ENCODE measurements at places on chromosomes 4 and X.

DNA sequence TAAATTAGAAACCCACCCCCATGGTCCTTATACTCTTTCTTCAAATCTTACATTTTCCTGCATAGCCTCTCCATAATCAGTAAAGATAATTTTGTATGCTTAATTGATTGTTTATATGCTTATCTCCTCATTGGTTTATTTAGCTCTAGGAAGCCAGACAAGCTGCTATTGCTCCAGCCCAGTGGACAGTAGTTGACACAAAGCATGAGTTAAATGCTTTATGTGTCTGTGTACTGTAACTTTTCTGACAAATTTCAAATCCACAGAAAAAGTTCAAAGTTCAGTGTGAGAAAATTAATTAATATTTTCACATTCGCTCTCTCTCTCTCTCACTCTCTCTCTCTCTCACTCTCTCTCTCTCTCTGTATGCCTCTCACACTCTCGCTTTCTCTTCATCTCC is 181.7 kb downstream of the GABRB1 start:
- no peak for DNase-seq

- DNase-seq, result no peak
Observed at GRCh38 chr4:168900080-168900479, 110.0 kb downstream of the CBR4 start.

- DNase-seq, result no peak
Observed at GRCh38 chr4:26039639-26040359, 125.8 kb downstream of the SMIM20 start.

- DNase-seq, result no peak
Observed at GRCh38 chr4:46390355-46391058, 579 bp upstream of the GABRA2 start.

DNA sequence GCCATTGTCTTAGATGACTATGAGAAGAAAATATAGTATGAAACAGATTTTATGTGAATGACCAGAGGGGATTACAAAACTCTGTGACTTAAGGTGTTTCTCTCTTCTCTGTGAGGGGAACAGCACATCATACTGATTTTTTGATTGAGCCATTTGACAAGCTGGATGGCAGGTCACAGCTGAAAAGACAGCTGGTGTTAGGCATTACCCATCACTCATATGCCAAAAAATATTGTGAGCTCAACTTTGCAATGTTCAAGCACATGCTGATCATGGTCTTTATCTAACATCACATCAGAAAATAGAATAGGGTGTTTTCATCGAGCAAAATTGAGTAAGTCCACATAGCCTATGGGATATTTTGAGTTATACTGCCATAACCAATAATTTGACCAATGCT is 86.7 kb upstream of the TECRL start:
- no peak for DNase-seq

GRCh38 chr4:16608123-16608522 is 290.3 kb downstream of the LDB2 start:
- DNase-seq, result no peak

DNA sequence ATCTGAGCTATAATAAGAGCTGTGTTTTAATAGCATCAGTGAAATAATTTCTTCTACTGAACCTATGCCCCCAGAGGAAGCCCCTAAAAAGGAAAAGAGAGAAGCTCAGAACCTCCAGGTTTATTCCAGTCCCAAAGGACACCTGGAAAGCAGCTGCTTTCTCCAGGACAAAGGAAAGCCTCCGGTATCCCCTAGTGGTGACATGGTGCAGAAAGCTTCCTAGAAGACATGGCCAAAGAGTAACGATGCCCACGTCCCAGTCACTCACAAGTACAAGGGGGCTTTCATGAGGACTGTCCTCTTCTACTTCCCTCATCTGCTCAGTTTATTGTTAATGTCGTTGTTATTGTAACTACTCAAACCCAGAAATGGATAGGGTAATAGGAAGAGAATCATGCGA is 343.9 kb downstream of the UNC5C start:
- DNase-seq, result no peak

- DNase-seq, result no peak
Observed at GRCh38 chr4:152708796-152709195, 29.0 kb upstream of the TMEM154 start.

- no peak for DNase-seq
Observed at GRCh38 chr4:169379688-169380087, 108.9 kb upstream of the SH3RF1 start.

GRCh38 chr4:33060674-33061542 is 2340.7 kb downstream of the PCDH7 start:
- peak; percentile 26 for DNase-seq

DNA sequence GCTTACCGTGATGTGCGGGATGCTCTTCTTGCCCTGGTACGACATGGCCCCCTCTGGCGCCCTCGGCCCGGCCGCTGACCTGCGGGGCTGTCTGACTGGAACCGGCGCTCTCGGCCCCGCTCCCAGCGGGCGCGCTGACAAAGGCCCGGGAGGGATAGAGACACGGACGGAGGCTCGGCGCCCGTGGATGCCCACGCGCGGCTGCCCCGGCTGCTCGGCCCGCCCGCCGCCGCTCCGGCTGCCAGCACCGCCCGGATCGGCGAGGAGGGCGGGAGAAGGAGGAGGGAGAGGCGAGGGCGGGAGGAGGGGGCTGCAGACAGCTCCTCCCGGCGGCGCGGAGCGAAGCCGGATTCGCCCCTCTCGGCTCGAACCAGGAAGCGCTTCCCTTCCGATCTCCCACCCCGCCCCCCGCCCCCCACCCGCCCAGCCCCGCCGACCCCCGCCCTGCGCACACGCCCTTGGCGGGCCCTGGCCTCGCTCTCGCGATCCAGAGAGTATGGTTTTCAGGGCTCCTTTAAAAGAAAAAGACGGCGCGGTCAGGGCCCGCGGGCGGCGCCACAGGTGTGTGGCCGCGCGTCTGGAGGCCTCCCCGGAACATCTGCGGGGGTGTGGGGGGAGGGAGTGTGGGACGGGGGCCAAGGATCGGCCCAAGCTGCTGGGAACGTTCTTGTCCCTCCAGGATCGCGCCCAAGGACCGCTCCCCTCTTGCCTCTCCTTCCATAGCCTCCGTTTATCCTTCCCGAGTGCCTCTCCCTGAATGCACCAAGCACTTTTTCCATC is 4.5 kb downstream of the CRMP1 start:
- no peak for DNase-seq

GRCh38 chr4:177546745-177547144 is 104.5 kb upstream of the AGA start:
- no peak for DNase-seq

DNA sequence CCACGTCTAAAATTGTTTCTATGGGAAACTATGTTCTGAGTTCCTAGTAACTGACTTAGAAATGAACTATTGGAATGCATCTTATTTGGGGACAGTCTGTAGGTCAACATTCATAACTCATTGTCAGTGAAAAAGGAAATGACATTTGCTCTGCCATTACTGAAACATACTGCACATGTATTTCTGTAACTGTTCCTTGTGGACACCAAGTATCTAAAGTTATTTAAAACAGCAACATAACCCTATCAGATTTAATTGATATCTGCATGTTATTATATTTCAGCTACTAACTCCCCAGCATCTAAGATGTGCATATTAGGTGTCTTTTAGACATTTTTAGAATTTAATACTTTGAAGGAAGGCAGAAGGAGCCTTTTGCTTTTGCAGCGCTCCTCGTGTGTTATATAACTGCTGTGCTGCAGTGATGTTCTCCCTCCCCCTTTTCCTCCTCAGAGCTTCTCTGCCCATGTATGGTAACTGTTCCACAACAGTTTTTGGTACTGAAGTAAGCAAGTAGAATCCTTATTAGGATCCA is 37.2 kb upstream of the TMEM131L start:
- peak; percentile 43 for DNase-seq

GRCh38 chr4:168174308-168174707 is 82.0 kb downstream of the ANXA10 start:
- DNase-seq, result no peak

DNA sequence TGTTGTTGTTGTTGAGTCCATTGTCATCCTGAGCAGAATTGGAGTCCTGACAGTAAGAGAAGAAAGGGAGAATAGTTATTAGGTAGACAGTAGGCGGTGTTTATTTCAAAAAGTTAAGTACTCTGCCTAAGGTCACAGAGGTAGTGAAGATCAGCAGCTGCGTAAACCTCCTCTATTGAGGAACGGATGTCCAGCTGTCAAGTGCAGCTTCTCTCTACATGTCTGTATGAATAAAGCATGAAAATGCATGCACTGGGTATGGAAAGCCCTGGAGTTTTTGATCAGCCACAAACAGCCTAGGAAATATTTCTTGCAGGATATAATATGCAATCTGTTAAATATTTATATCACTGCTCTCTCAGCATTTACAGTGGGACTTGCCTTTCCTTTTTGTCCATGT is 109.4 kb upstream of the CBLL2 start:
- no peak for DNase-seq

DNA sequence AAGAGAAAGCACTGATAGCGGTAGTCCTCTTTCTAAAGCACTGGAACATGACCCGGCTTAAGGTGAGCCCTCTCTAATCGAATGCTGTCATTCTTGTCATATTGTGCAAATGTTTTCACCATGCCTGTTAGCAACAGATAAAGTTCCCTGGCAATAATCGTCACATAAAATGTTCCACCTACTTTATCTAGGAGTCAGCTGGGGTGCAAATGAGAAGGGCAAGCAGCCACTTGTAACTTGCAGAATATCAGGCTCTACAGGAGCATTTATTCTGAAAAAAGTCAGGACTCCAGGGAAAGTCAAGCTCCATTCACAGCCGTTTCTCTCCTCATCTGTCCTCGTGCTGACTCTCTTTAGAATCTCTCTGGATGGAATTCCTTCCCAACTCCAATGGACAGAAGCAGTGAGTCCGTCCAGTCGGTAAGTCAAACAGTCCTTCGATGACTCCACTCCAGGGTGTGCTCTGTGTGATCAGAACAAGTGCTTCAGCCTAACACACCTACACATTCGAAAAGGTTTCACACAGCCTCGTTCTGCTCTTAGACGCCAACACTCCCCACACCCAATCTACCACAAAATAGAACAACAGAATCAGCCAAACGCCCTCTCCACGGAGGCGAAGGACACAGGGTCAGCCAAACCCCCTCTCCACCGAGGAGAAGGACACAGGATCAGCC is 101.7 kb upstream of the FRG1 start:
- DNase-seq, result no peak

DNA sequence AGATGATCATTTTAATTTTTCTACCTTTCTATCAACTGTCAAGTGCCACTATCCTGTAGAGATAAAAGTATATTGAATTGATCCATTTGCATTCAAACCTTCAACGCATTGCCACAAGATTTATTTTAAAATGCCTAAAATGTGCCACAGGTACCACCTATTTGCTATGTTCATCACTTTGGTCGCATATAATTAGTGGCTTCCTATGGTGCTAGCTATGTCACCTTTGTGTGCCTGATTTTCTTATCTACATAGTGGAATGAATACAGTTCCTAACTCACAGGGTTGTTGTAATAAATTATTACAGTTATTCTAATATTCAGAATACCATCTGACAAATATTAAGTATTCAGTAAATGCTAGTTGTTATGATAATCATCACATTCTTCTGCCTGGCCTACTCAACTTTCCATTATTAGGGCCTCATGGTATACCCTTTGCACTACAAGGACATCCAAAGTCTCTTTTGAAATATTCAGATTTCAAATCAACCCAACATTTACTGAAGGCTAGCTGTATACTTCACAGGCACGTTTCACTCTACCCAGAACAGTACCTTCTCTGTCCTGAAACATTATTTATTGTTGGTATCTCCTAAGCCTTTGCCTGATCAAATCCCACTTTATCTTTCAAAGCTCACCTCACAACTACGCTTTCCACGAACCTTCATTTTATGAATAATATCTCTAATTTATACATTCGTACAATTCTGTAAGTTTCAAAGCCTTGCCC is 62.4 kb downstream of the ANXA10 start:
- DNase-seq, result no peak

GRCh38 chr4:6297266-6297815 is 27.7 kb downstream of the WFS1 start:
- DNase-seq, result no peak

GRCh38 chr4:151799417-151800012 is 38.7 kb upstream of the GATB start:
- no peak for DNase-seq

- no peak for DNase-seq
Observed at GRCh38 chr4:144223149-144223548, 82.6 kb upstream of the GYPA start.

- DNase-seq, result no peak
Observed at GRCh38 chr4:108047199-108047598, 57.5 kb downstream of the HADH start.

DNA sequence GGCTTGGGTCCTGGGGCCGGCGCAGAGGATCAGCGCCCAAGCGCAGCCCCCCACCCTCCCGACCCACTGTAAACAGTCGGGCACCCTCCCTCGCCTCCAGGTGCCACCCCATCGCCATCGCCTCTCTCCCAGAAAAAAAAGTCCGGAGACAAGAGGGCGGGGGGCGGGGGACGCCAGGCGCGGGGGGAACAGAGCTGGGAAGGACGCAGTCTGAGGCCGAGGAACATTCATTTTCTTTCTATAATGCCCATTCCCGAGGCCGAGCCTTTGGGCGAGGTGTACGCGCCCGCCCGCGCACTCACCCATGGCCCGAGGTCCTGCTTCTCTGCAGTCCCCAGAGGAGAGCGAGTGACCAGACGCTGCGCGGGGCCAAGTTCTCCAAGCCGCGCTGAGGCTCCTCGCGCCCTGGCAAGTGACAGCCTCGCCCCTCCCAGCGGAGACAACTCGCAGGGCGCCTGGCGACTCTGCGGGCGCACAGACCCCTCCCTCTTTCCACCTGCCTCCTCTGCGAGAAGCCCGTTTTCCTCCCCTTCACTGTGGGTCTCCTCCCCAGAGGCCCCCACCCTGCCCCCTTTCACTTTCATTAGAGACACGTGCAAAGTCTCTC is 63.5 kb upstream of the WDR17 start:
- no peak for DNase-seq

DNA sequence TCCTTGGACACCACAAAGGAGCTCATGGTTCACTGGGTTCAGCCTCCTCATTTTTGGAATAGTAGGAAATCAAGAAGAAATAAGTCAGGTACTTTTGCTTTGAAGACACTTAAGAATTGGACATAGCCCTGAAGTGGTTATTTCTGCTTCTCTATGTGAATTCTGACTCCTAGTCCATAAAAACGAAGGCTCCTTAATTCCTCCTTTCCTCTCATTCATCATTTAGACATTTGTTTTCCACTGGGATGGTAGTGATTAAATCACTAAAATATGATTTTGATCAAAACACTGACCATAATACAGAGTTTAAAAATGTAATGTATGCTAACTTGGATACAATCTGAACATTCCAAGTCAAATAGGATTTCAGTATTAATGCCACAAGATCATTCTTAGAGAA is 34.7 kb upstream of the CYP2U1 start:
- no peak for DNase-seq

DNA sequence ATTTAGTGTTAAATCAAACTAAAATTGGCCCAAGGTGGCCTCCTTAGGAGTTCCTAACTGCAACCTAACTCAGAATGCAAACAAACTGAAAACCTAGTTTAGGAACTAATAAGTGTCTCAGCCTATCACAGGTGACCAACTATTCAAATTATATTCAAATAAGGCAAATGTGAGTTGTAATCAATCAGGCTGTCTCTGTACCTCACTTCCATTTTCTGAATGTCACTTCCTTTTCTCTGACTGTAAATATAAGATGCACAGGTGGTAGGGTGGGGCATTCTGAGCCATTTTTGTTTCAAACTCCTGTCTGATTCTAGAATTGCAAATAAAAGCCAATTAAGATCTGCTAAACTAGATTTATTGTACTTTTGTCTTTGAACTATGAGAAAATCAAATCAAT is 401.5 kb downstream of the PPP3CA start:
- DNase-seq, result no peak

Data from right renal pelvis (tissue), 4 donors.